ENCODE measurements at places on chromosomes 7 and 10. TPM values are rescaled to one million over a fixed set of nuclear protein-coding genes. Genes with fewer than 3 reads are reported as not detected.
A peak's percentile ranks its signal among the peaks of the same experiment; 100 is the strongest.

- H3K4me3 ChIP-seq: no peak overlapping the region
- H3K27ac ChIP-seq: no peak overlapping the region
- no peaks in the 10 kb centered on the region for H3K4me1 ChIP-seq
- H3K27me3 ChIP-seq: peaks cover 9% of the 10 kb centered on the region
- H3K36me3 ChIP-seq: no peaks in the 10 kb centered on the region
Measured at GRCh38 chr7:104814671-104815400, 199.2 kb upstream of the KMT2E start.

DNA sequence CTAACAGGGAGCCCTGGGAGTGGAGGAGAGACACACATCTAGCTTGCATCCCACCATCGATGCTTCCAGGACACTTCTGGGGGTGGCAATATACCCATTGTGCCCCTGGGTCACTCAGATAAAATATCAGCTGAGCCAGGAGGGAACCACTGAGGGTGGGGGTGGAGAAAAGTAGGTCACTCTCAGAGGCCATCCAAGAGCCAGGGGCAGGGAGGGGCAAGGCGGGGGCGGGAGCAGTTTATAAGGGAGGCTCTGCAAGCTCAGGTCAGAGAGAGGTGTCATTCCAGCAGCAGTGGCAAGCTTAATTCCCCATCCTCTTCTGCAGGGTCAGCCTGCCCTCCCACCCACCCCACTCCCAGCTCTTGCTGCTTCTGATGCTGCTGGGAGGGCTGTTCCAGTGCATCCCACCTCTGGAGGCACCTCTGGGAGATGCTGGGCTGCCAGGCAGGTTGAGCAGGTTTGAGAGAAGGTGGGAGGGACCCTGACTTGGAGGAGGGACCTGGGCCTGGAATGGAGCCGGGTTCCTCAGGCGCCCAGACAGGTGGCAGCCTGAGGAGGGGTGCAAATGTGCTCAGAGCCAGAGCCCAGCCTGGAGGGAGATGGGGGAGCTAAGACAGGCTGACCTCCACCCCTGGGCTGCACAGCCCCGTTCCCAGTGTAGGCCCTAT, 20.1 kb upstream of the TLX1 start:
- H3K4me3 ChIP-seq: no peak overlapping the region
- H3K4me1 ChIP-seq: no peaks in the 10 kb centered on the region
- DNase-seq: no peak
- H3K36me3 ChIP-seq: no peaks in the 10 kb centered on the region

CLEC5A gene
- total RNA-seq: not detected

- DNase-seq: no peak
- H3K36me3 ChIP-seq: no peaks in the 10 kb centered on the region
- no peak overlapping the region for H3K27ac ChIP-seq
- no peak overlapping the region for H3K4me3 ChIP-seq
Measured at GRCh38 chr7:106065575-106066500, 46.3 kb downstream of the SYPL1 start.

GRCh38 chr7:141695803-141696289, 6.1 kb downstream of the DENND11 start:
- no peaks in the 10 kb centered on the region for H3K27me3 ChIP-seq
- H3K27ac ChIP-seq: no peak overlapping the region
- DNase-seq: no peak
- peaks cover 52% of the 10 kb centered on the region for H3K4me1 ChIP-seq
- peaks cover 3% of the 10 kb centered on the region for H3K36me3 ChIP-seq
- no peak overlapping the region for H3K4me3 ChIP-seq

SCART1 gene
- 6.2 TPM for total RNA-seq

LRRN3 gene
- total RNA-seq: 4.0 TPM

DNA sequence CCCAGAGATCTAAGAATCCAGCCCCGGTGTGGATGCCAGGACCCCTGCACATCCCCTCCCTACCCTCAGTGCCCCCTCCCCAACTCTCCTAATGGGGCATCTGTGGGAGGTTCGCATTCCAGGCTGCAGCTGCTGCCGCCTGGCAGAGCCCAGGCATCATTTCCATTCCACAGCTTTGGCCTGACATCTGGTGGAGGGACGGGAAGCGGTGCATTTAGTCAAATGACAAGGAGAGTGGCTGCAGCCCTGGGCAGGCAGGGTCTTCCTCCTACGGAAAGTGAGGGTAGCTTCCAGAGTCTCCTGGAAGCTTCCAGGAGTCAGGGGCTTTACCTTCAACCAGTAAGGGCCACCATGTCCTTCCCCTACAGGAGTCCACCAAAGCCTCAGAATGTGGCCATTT, 30.8 kb downstream of the PRLHR start:
- no peak overlapping the region for H3K27ac ChIP-seq
- no peak overlapping the region for H3K4me3 ChIP-seq
- peaks cover 2% of the 10 kb centered on the region for H3K4me1 ChIP-seq
- H3K27me3 ChIP-seq: peaks cover 2% of the 10 kb centered on the region
- H3K36me3 ChIP-seq: no peaks in the 10 kb centered on the region

GRCh38 chr7:36708767-36709166, 15.5 kb downstream of the AOAH start:
- H3K4me3 ChIP-seq: no peak overlapping the region
- peaks cover 27% of the 10 kb centered on the region for H3K4me1 ChIP-seq
- H3K27me3 ChIP-seq: peaks cover 2% of the 10 kb centered on the region
- no peak for DNase-seq
- H3K27ac ChIP-seq: no peak overlapping the region
- peaks cover 18% of the 10 kb centered on the region for H3K36me3 ChIP-seq

GRCh38 chr10:79028056-79028430, 40.7 kb upstream of the ZMIZ1 start:
- H3K36me3 ChIP-seq: no peaks in the 10 kb centered on the region
- H3K27me3 ChIP-seq: no peaks in the 10 kb centered on the region
- DNase-seq: no peak
- H3K4me1 ChIP-seq: peaks cover 28% of the 10 kb centered on the region
- H3K4me3 ChIP-seq: no peak overlapping the region

SSC4D gene
- 0.87 TPM for total RNA-seq

DNA sequence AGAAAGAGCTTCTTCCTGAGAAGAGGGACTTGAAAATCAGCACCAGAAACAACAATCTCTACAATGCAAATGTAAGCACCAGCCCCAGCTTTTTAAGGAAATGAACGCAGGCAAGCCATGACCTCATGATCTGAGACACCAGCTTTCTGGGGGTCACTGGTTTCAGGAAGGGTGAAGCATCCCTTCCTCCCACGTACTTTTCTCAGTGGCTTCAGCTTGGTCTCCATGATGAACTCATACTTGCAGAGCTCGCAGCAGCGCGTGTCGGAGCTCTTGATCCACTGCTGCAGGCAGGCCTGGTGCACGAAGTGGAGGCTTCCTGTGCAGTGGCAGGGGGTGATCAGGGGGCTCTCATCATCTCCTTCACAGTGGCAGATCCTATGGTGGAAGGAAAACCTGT, 87.0 kb downstream of the ALOX5 start:
- no peaks in the 10 kb centered on the region for H3K27me3 ChIP-seq
- DNase-seq: no peak
- no peak overlapping the region for H3K27ac ChIP-seq
- H3K4me1 ChIP-seq: peaks cover 7% of the 10 kb centered on the region
- H3K36me3 ChIP-seq: peaks cover 21% of the 10 kb centered on the region

GRCh38 chr10:108562105-108562504, 1361.2 kb downstream of the XPNPEP1 start:
- H3K27ac ChIP-seq: no peak overlapping the region
- H3K27me3 ChIP-seq: no peaks in the 10 kb centered on the region
- H3K4me3 ChIP-seq: no peak overlapping the region
- no peaks in the 10 kb centered on the region for H3K36me3 ChIP-seq
- DNase-seq: no peak

LRCH4 gene
- total RNA-seq: 93.4 TPM

DNA sequence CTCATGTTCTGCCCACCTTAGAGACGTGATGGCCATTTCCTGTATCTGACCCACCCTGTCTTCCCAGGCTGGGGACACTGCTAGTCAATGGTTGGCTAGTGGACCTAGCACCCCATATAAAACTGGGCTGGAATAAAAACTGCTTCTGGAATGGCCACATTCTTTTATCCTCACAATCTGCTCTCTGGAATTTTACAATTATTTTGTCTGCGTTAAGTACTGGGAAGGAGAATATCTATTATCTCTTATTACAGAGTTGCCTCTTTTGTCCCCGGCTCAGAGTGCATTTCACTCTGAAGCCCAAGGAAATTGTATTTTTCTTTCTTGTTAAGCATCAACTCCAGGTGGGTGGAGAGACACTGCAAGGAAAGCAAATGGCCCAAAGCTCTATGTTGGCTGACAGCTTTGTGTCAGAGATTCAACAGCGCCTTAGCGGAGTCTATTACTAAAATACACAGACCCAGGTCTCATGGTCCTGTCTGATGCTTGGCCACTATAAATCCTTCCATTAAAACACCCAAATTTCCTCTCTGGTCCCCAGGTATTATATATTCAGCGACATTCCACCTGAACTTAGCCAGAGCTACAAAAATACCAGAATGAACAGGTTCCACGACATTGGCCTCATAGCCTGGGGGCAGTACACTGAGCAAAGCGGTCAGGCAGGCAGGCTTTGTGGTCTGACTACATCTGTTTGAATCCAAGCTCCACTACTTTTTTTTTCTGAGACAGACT, 121.7 kb downstream of the PRPF18 start:
- DNase-seq: no peak
- peaks cover 25% of the 10 kb centered on the region for H3K4me1 ChIP-seq
- H3K4me3 ChIP-seq: no peak overlapping the region

DNA sequence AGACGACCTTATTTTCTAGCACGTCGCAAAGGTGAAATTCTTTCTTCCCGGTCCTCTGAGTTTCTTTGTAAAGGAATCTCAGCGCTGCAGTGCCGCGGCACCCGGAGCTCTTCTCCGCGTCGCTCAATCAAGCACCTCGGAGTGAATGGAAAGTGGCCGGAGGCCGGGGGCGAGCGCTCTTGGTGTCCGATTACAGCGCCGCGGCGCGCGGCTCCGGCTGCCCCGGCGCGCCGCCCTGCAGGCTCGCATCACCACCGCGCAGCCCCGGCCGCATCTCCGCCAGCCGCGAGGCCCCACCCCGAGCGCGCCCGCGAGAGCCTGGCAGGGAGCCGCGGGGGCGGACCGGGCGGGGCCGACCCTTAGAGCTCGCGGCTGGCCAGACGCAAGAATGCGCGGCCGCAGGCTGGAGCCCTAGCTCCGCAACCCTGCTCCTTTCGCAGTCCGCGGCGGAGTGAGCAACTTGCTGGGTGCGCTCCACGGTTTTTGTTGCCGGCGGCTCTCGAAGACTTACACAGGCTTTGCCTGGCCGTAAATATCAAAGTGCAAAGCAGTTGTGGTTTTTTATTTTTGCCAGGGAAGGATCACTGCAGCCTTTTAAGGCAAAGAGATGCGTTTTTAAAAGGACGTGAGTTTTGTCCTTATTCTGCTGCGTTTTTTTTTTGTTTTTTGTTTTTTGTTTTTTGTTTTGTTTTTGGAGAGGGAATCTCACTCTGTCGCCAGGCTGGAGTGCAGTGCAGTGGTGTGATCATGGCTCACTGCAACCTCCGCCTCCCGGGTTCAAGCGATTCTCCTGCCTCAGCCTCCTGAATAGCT, at the start of gene SEMA3C:
Gene SEMA3C, minus strand, starts transcription at position 143 of the 813 bp plus-strand sequence. CDS start 2,270 bp downstream, outside the sequence.
- DNase-seq: peak; percentile 10
- peaks cover 38% of the 10 kb centered on the region for H3K27me3 ChIP-seq
- H3K4me3 ChIP-seq: no peak within 1 kb of the TSS
- H3K4me1 ChIP-seq: peaks cover 4% of the 10 kb centered on the region

GRCh38 chr7:30863706-30864035, 48.0 kb upstream of the AQP1 start:
- no peaks in the 10 kb centered on the region for H3K4me1 ChIP-seq
- H3K27me3 ChIP-seq: no peaks in the 10 kb centered on the region
- no peak for DNase-seq
- H3K4me3 ChIP-seq: no peak overlapping the region
- H3K36me3 ChIP-seq: no peaks in the 10 kb centered on the region
- no peak overlapping the region for H3K27ac ChIP-seq

GRCh38 chr7:107111196-107111595, 57.6 kb upstream of the HBP1 start:
- no peaks in the 10 kb centered on the region for H3K4me1 ChIP-seq
- H3K36me3 ChIP-seq: no peaks in the 10 kb centered on the region
- H3K27me3 ChIP-seq: no peaks in the 10 kb centered on the region
- DNase-seq: no peak
- H3K27ac ChIP-seq: no peak overlapping the region

GRCh38 chr10:13527864-13528122, 1.0 kb downstream of the BEND7 start:
- H3K27me3 ChIP-seq: peaks cover 53% of the 10 kb centered on the region
- no peaks in the 10 kb centered on the region for H3K36me3 ChIP-seq
- H3K27ac ChIP-seq: no peak overlapping the region

DNA sequence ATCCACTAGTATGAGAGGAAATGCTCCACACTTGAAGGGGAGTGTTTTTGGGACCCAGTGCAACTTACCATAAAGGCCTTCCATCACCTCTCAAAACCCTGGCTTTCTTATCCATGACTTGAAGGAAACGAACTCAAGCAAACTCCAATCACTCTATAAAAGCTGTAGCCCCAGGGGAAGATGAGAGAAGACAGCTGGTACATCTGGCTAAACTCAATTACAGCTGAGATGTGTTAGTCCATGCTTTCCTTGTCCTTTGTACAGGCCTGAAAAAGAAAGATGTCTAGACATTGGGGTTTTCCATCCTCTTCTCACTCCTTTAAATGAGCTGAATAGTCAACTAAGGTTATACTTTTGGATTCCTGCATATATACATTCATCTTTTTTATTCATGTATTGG, 89.5 kb upstream of the ANKRD30A start:
- H3K27me3 ChIP-seq: no peaks in the 10 kb centered on the region
- no peak overlapping the region for H3K27ac ChIP-seq
- no peaks in the 10 kb centered on the region for H3K4me1 ChIP-seq
- no peak overlapping the region for H3K4me3 ChIP-seq
- DNase-seq: no peak
- no peaks in the 10 kb centered on the region for H3K36me3 ChIP-seq

- H3K27me3 ChIP-seq: no peaks in the 10 kb centered on the region
- no peak overlapping the region for H3K4me3 ChIP-seq
- H3K4me1 ChIP-seq: no peaks in the 10 kb centered on the region
- H3K36me3 ChIP-seq: peaks cover 6% of the 10 kb centered on the region
- no peak overlapping the region for H3K27ac ChIP-seq
Measured at GRCh38 chr7:141641876-141642275, 60.1 kb downstream of the DENND11 start.

- H3K36me3 ChIP-seq: peaks cover 1% of the 10 kb centered on the region
- H3K27ac ChIP-seq: peak overlapping the region; percentile 40
- peaks cover 89% of the 10 kb centered on the region for H3K4me1 ChIP-seq
- H3K4me3 ChIP-seq: no peak overlapping the region
- DNase-seq: no peak
- no peaks in the 10 kb centered on the region for H3K27me3 ChIP-seq
Measured at GRCh38 chr10:22684699-22685098, 29.7 kb downstream of the PIP4K2A start.

GRCh38 chr7:22302193-22302592, 54.8 kb downstream of the RAPGEF5 start:
- H3K36me3 ChIP-seq: no peaks in the 10 kb centered on the region
- peaks cover 2% of the 10 kb centered on the region for H3K27me3 ChIP-seq
- no peaks in the 10 kb centered on the region for H3K4me1 ChIP-seq
- no peak overlapping the region for H3K27ac ChIP-seq

- no peak overlapping the region for H3K27ac ChIP-seq
- peaks cover 2% of the 10 kb centered on the region for H3K4me1 ChIP-seq
- H3K4me3 ChIP-seq: no peak overlapping the region
Measured at GRCh38 chr10:30114881-30115625, 55.7 kb upstream of the JCAD start.

GRCh38 chr7:139423091-139423490, 60.4 kb downstream of the KLRG2 start:
- no peaks in the 10 kb centered on the region for H3K4me1 ChIP-seq
- no peak for DNase-seq
- H3K4me3 ChIP-seq: no peak overlapping the region

NAMPT gene
- 543 TPM for total RNA-seq

All from activated CD4-positive, alpha-beta memory T cell treated with anti-CD3 and anti-CD28 coated beads for 36 hours (primary cell).